ENCODE measurements at places on chromosomes 11 and 22.

DNA sequence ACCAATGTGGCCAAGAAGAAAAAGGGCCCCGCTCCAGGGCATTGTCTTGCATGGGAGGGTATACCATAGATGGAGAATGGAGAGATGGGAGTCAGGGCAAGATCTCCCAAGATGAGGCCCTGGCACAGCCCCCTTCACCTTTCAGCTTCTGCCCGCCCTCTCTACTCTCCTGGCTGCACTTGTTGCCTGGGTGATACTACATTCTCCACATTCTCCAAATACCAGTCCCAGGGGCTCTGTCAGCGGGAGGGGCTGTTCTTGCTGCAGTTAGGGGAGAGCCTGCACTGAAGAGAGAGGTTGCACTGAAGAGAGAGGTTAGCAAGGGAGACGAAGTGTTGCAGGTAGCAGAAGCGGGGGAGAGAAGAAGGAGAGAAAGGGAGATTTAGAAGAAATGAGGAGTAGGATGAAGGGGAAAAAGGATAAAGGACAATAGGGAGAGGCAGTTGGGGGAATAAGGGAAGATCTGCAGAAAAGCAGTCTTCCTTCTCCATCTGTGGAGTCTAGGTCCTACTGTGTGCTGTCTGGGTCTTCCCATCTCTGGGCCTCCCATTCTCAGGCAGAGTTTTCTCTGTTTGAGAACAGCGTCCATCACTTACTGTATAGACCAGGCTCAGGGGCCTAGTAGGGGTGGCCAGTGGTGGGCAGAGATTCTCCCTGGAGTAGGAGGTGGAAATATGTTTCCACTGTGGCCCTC, 8.0 kb downstream of the PHLDB1 start:
- DNase-seq: no peak

DNA sequence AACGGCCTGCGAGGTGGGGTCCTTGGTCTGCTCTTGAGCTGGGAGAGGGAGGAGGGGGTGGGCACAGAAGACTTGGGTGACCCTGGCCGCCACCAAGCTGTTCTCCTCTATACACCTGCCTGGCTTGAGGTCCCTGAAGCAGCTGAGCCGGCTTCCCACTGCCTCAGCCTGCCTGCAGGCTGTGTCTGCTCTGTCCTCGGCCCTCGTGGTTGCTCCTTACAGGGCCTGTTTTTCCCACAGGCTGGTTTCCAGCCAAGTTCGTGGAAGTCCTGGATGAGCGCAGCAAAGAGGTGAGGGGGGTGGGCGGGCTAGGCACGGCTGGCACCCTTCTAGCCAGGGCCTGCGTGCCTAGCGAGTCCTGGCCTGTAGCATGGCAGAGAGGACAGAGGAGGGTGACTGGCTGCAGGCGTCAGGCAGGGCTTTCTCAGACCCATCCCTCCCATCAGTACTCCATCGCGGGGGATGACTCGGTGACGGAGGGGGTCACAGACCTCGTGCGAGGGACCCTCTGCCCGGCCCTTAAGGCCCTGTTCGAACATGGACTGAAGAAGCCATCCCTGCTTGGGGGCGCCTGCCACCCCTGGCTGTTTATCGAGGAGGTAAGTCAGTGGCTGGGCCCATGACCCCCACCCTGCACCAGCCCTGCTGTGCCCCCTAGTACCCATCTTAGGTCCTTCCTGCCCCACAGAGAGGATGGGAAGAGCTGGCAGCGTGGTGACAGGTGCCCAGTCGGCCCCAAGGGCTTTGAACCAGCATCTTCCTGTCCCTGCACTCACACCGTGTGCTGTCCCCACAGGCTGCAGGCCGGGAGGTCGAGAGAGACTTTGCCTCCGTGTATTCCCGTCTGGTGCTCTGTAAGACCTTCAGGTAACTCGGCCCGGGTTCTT, 37.7 kb downstream of the SGSM3 start:
- no peak for DNase-seq

GRCh38 chr11:130606781-130607511, 158.5 kb downstream of the ADAMTS15 start:
- DNase-seq: no peak

DNA sequence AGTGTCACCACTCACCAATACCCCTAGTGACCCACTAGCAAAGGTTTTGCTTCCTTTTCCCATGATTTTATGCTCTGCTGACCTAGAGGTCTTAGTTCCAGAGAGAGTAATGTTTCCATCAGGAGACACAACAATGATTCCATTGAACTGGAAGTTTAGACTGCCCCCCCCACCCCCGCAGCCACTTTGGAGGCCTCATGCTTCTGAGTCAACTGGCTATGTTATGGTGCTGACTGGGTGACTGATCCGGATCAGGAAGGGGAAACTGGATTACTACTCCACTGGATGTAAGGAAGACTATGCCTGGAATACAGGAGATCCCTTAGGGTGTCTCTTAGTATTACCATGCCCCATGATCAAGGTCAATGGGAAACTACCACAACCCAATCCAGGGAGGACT, 633.6 kb downstream of the OPCML start:
- DNase-seq: no peak

DNA sequence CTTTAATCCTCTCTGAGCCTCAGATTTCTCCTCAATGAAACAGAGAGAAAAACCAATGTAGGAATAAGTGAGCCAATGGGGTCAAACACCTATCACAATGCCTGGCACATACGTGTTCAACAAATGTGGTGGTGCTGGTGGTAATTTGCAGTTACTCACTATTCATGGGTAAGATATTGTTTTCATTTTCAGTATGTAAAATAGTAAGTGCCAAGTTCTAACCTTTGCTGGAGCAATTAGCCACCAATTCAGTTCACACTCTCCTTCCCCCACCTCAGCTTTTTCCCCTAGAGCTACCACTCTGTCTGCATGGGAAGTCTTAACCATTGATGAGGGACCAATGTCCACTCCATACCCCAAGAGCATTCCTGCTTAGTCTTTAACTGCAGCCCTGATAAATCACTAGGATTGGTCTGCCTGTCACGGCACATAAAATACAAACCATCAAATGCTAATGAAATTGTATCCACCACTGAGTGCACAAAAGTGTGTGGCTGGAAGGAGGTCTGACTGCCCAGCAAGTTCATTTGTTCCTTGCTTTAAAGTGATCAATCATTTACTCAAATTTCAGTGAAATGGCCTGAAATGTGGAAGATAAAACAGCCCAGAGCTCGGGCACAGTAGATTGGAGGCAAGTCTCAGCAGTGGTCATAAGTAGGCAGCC, 187.4 kb upstream of the API5 start:
- DNase-seq: no peak
